ENCODE measurements at places on chromosomes 1 and 21. TPM values are rescaled to one million over a fixed set of nuclear protein-coding genes. Genes with fewer than 3 reads are reported as not detected.
A peak's percentile ranks its signal among the peaks of the same experiment; 100 is the strongest.

DNA sequence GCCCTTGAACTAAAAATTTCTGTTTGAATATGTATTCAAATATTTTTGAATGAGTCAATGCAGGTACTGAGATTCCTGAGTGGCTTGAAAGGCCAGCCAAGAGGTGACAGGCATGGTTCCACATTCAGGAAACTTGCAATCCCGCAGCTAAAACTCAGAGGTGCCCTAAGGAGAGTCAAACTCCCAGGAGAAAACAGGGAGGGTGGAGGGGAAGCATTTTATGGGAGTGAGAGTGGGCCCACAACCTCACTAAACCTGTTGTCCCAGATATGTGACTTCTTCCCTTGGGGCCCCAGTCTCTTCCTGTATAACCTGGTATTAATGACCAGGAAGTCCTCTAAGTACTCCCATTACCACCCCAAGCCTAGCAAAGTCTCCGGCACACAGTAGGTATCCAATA lies 189.6 kb downstream of the PLPP3 start:
- no peak for DNase-seq

- peak; percentile 83 for DNase-seq
Observed at GRCh38 chr21:43323244-43324005, 103.5 kb downstream of the SIK1 start.

DNA sequence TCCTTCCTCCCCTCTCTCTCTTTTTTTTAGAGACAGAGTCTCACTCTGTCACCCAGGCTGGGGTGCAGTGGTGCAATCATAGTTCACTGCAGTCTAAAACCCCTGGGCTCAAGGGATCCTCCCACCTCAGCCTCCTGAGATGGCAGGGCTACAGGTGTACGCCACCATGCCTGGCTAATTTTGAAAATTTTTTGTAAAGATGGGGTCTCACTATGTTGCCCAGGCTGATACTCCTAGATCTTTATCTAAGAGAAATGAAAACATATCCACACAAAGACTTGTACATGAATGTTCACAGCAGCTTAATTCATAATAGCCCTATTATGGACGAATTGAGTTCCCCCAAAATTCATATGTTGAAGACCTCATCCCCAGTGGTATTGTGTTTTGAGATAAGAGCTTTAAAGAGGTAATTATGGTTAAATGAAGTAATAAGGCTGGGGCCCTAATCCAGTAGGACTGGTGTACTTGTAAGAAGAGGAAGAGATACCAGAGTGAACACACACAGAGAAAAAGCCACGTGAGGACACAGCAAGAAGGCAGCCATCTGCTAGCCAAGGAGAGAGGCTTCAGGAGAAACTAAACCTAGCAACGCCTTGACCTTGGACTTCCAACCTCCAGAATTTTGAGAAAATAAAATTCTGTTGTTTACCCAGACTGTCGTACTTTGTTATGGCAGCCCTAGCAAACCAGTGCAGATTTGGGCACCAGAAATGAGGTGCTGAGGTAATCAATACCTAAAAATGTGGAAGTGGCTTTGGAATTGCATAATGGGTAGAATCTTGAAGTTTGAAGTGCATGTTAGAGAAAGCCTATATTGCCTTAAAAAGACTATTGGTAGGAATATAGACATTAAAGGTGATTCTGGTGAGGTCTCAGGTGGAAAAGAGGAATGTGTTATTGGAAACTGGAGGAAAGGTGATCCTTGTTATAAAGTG lies 13.2 kb downstream of the IFNLR1 start:
- no peak for DNase-seq

- peak; percentile 47 for DNase-seq
Observed at GRCh38 chr1:21586846-21587601, 77.8 kb downstream of the ALPL start.

The RNU11 gene
- not detected for total RNA-seq

GRCh38 chr1:24596401-24596880 lies 40.6 kb downstream of the NCMAP start:
- DNase-seq, result no peak

GRCh38 chr1:147611021-147611426 lies 59.3 kb downstream of the ACP6 start:
- no peak for DNase-seq

Data from left ventricle myocardium inferior (tissue), 1 donor.